ENCODE measurements at places on chromosomes 1 and 21.

DNA sequence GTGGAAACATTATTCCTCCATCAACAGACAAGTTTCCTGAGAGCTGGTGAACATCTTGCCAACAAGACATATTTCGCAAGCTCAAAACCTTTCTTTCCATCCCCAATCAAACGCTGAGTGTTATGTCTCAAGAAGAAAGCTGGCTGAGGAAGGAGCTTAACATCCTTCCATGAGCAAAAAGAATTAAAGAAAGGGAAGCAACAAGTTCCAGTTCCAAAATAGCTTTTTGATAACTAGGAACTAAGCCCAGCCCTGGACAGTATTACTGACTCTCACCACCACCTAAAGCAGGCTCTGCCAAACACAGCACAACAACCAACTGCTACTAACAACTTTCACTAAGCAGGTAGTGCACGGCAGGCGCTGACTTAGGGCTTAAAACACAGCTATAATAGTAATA lies 50.2 kb downstream of the CAPZB start:
- DNase-seq: no peak

DNA sequence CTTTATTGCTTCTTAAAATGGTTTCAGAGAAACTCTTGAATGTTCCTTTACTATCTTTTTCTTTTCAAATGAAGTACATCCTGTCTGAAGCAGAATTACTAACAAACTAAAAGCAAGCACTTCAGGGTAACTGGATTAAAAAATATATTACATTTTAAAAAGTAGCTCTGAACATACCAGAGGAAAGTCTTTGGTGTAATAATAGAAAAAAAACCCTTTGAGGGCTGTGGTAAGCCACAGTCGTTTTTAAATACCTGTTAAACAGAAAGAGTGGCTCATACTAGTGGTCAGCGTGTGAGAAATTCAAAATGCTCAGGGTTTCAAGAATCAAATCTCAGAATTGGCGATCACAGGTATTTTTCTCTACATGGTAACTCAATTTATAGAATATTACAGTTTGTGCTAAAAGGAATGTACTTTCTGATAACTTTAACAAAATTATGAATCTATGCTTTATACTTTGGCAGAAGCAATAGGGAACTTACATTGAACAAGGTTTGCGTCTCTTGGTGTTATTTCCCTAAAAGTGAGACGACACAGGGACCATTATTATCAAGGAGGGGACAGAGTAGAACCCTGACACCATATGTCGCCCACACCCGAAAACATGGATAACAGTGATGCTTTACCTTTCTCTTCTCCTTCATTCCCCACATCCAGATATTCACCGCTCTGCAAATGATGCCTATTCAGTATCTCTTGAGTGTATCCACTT lies 97.0 kb upstream of the DPH5 start:
- DNase-seq: no peak

DNA sequence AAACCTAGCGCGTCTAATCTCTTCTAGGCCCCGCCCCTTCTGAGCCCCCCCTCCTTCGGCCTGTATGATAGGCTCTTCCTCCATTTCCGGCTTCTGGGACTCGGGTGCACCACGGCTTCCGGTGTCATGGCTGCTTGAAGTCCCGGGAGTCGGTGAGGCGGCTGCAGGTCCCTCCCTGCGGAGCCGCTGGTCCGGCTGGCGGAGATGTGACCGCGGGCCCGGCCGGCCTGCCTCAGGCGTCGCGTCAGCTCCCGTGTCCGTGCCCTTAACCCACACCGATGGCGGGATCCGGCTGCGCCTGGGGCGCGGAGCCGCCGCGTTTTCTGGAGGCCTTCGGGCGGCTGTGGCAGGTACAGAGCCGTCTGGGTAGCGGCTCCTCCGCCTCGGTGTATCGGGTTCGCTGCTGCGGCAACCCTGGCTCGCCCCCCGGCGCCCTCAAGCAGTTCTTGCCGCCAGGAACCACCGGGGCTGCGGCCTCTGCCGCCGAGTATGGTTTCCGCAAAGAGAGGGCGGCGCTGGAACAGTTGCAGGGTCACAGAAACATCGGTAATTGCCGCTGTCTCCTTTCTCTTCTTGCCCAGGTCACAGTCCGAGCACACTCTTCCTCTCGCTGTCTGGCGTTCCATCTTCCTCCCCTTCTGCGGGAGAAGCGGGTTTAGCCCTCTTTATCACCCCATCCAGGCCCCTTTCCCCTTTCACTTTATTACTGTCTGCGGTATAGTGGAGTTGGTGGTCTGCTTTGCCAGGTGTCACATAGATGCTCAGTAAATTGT lies at the start of gene UHMK1:
Gene UHMK1 (plus strand): TSS at position 96 of the 773 bp plus-strand sequence. CDS start 183 bp downstream, at position 279.
- DNase-seq: peak; percentile 90

GRCh38 chr1:147565189-147565980 lies 24.1 kb downstream of the BCL9 start:
- no peak for DNase-seq

GRCh38 chr1:183185941-183186490 lies at the start of gene LAMC2:
Gene LAMC2 (plus strand): TSS chr1:183186264. CDS start chr1:183186353, 89 bp downstream.
- DNase-seq: no peak

GRCh38 chr1:35364741-35365140 lies 96.2 kb downstream of the ZMYM4 start:
- DNase-seq: no peak

GRCh38 chr1:29500651-29501050 lies 264.3 kb downstream of the PTPRU start:
- DNase-seq: no peak

DNA sequence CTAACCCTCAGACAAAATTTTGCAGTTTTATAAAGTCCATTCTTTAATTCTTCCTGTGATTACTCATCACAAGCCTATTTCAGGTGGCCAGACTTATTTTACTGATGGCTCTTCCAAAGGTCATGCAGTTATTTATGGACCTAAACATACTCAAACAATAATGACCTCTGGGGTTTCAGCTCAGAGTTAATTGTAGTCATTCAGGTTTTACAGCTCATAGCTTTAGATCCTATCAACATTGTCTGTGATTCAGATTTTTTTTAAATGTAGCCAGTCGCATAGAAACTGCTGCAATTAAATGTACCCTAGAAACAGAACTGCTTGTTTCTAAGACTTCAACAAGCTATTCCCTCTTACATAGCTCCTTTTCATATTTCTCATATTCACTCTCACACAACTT lies 270.8 kb downstream of the COL11A1 start:
- no peak for DNase-seq

- DNase-seq: no peak
Observed at GRCh38 chr1:33791251-33791650, 72.6 kb upstream of the HMGB4 start.

Data from NCI-H446 (cell line).